ENCODE measurements at places on chromosomes 7 and 10. TPM values are rescaled to one million over a fixed set of nuclear protein-coding genes. Genes with fewer than 3 reads are reported as not detected.

DNA sequence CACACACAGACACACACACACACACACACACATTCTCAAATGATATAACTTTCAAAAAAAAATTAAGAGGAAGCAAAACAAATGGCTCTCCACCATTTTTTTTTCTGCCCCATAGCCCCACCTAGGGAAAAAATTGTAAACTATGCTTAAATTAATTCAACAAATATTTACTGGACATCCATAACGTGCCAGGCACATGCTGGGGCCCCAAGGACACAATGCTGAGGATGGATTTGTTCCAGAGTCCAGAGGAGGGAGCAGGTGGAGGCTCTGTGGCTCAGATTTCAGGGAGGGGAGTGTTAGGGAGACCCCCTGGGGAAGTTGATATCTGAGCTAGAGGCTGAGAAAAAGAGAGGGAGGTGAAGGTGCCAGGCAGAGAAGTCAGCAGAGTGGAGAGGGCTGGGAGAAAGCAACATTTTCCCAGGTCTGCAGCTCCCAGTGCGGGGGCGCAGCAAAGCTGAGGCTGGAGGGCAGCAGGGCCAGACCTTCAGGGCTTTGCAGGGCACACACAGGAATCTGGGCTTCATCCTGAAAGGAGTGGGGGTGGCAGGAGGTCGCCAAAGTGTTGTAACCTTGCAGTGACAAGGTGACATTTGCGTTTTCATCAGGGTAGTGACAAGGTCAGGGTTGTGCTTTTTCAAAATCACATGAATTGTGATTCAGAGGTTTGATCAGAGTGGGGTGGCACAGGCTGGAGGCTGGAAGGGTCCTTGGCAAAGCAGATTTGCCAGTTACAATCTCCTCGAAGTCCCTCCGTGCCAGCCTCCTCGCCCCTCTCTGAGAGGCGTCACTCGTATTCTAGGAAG is 261.6 kb downstream of the WDR11 start:
- no peak for DNase-seq

GRCh38 chr7:96694082-96694481 is 15.6 kb downstream of the SEM1 start:
- DNase-seq: no peak

DNA sequence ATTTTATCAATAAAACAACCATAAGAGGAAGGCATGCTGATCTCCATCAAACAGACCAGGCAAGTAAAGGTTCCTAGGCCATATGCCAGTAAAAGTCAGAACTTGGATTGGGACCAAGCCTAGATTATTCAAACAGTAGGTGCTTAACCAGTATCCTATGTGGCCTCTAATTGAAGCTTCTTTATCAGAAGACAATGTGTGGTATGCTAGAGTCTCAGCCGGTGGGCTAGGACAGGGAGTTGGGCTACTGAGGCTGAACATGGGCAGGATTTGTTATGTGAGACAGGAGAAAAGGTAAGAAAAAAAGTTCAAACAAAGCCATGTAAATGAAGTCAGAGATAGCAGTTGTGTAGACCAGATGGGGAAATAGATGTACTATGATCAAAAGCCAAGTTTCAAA is 413.7 kb upstream of the GHITM start:
- DNase-seq: no peak

DNA sequence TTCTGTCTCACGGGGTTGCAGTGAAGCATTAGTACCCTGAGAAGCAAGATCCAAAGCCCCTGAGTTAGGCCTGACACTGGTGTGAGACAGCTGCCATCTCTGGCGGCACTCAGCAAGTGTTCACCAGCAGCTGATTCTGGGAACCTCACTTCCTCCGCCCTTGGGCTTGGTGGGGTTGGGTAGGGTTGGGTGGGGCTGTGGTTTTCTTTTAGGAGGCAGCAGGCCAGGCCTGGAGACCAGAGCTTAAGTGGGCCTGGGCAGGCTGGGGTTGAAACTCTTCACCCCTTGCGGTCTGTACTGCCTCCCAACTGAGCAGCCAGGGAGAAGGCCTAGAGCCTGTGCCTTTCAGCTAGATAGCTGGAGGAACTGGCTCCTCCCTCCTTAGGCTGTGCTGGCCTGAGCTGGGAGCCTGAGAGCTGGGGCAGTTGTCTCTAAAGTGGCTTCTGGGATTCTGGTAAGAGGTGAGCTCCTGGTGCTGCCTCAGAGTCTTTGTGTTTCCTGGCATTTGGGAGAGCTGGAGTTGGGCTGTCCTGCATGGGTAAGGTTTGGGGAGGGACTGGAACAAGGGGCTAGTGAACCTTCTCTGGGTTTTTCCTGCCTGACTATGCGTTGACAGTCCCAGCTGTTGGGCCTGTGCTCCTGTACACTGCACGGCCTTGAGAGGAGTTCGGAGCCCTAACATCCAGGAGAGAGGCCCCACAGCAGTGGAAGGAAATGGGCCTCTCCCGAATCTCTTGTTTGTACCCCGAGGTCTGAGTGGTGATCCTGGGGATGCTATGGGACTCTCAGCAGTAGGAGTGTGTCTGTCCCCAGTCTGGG is 5.1 kb downstream of the TSPAN14 start:
- DNase-seq: peak; percentile 80

DNA sequence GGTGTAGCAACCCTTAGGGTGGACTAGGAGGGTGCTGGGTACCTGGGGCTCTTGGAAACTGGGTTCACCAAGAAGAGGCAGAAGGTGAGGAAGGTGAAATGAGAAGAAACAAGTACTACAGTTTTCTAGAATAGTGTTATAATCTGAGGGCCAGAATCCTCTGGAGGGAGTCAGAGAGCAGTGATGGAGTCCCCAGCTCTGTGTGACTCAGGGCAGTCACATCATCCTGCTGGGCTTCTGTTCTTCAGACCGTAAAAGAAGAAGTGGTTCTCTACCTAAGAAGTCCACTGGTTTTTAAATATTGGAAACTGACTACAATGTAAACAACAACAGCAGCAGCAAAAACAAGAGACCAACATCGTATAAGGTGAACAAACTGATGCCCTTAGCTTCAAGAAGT is 197.3 kb downstream of the PRPF18 start:
- no peak for DNase-seq

- no peak for DNase-seq
Observed at GRCh38 chr10:69825604-69826003, 23.9 kb downstream of the COL13A1 start.

- DNase-seq: no peak
Observed at GRCh38 chr10:62336404-62336803, 37.8 kb upstream of the ZNF365 start.

The FFAR4 gene
- total RNA-seq: 0.99 TPM

The SPDYE2B gene
- not detected for total RNA-seq

Data from sigmoid colon (tissue), 7 donors.